Right renal cortex interstitium (tissue), 3 donors: ENCODE measurements at places on chromosomes 5 and 9.
A peak's percentile ranks its signal among the peaks of the same experiment; 100 is the strongest.

DNA sequence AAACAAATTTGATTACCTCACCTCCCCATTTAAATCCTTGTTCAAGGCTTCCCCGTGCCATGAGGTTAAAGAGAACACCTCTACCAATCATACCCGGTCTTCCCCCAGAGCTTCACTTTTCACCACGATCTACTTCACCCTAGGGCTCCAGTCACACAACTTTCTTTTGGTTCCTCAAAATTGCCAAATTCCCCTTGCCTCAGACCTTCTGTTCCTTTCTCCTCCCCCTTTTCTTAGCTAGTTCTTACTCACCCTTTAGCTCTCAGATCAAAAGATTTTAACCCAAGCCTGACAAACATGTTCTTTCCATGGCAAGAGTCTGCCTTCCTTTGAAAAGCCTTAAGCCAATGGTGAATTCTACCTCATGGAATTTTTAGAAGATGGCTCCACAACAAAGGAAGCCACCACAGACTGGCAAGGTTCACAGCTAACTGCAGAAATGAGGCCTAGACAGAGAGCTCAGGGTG, 56.7 kb downstream of the MAPKAP1 start:
- no peak for DNase-seq

- DNase-seq, result no peak
Measured at GRCh38 chr5:73591698-73592501, 26.4 kb downstream of the UTP15 start.

DNA sequence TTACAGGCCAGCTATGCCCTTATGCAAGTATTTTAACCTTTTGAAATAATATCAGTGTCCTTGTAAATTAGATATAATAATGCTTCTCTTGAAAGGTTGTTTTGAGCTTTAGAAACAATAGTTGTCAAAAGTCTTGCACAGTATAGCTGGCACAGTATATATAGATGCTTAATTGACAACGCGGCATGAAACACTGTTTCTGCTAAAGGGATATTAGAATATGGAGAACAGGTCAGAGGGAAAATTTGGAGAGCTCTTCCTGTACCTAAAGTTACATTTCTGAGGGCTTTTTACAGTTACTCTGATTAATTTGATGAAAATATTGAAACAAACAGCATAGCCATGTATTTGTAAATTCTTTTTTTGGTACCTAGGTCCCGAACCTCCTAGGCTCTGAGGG, 4.5 kb downstream of the NUDT2 start:
- no peak for DNase-seq

- no peak for DNase-seq
Measured at GRCh38 chr5:177540438-177540837, 13.9 kb downstream of the FAM193B start.

GRCh38 chr9:137445930-137446431, 4.8 kb upstream of the ENTPD8 start:
- DNase-seq, result no peak

DNA sequence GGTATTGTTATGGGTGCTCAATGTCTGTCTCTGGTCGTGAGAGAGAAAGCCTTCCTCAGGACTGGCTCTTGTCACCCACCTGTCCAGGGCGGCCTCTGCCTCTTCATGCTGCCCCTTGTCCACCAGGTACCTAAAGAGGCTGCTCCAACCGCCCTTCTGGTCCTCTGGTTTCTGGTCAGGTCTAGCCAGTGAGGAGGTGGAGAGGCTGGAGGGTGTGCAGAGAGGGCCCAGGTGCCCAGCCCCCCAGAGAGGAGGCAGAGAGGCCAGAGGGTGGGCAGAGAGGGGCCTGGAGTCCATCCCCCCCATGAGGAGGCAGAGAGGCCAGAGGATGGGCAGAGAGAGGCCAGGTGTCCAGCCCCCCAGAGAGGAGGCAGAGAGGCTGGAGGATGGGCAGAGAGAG, 329.8 kb upstream of the IRX4 start:
- DNase-seq, result no peak

DNA sequence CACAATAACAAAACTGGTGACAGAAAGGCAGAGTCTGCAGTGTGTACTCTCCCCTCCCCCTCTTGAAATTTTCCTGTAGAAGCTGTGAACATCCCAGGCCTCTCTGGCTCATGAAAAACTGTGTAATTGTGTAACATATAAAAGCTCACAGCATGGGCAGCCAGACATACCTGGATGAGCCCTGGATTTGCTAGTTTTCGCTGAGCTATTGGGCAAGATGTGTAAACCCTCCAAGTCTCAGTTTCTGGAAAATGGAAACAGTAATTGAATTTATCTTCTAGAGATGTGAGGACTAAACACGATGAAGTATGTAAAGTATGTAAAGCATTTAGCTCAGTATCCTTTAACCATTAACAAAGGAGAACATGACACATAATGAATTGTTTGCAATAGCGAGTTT, 143.2 kb upstream of the ANKH start:
- no peak for DNase-seq

- no peak for DNase-seq
Measured at GRCh38 chr5:67771221-67771620, 444.3 kb upstream of the PIK3R1 start.

DNA sequence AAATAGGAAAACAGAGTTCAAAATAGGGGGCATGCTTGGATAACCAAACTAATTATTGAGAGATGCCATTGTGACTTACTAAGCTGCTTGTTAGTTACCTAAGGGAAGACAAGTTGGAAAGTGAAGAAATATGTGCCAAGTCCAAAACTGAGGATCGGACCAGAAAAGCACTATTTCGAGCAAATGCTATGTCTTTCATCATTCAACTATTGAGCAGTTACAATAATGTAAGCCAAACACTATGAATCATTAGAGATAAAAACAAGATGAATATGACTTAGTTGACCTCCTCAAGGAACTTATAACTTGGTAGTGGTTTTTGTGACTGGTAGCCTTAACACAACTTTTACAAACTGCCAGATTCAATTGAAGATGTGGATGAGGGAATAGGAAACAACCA, 240.6 kb upstream of the MPDZ start:
- no peak for DNase-seq

- DNase-seq, result no peak
Measured at GRCh38 chr5:139676951-139677735, 29.0 kb downstream of the CXXC5 start.

GRCh38 chr5:178196986-178197385, 7.3 kb upstream of the HNRNPAB start:
- no peak for DNase-seq

GRCh38 chr9:91193658-91194391, 167.9 kb downstream of the AUH start:
- peak; percentile 74 for DNase-seq
